ENCODE measurements at places on chromosomes 2 and 18.

DNA sequence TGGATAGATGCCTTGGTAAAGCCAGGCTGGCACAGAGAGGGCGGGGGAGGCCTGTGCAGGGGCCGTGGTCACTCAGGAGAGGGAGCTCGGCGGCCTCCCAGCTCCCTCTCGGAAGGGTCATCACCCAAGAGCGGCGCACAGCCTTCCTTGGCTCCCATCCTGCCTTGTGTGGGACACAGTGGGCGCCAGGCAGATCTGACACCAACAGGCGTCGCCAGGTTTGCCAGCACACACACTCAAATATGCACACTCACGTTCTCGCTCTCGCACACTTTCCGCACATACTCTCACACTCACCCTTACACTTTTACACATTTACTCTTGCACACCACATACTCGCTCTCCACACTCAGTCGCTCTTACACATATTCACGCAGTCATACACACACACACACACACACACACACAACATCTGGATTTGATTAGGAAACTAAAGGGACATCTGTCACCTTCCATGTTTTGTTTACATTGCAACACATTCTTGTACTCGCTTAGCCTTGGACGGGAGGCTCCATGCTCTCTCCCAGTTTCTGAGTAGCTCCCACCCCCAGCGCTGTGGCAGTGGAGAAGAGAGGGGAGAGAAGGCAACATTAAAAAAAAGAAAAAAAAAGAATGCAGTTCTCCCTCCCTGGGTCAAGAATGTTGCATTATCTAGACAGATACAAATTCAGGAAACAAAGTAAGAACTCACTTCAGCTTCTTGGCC, 10.5 kb downstream of the CHMP1B start:
- no peak for DNase-seq

DNA sequence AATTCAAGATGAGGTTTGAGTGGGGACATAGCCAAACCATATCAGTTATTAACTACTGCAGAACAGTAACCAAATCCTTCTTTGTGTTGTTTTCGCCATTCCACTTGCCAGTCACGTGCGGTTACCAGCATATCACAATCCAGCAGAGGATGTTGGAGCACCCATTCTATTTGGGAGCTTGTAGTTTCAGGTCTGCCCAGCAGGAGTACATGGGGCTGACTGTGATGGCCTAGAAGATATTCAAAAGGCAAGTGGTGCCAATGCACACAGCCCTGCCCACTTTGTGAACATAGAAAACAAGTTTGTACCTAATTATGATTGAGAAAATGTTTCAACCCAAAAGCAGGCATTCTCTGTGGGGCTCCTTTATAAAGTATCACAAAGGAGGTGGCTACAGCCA, 57.0 kb downstream of the ZNF519 start:
- DNase-seq: no peak

DNA sequence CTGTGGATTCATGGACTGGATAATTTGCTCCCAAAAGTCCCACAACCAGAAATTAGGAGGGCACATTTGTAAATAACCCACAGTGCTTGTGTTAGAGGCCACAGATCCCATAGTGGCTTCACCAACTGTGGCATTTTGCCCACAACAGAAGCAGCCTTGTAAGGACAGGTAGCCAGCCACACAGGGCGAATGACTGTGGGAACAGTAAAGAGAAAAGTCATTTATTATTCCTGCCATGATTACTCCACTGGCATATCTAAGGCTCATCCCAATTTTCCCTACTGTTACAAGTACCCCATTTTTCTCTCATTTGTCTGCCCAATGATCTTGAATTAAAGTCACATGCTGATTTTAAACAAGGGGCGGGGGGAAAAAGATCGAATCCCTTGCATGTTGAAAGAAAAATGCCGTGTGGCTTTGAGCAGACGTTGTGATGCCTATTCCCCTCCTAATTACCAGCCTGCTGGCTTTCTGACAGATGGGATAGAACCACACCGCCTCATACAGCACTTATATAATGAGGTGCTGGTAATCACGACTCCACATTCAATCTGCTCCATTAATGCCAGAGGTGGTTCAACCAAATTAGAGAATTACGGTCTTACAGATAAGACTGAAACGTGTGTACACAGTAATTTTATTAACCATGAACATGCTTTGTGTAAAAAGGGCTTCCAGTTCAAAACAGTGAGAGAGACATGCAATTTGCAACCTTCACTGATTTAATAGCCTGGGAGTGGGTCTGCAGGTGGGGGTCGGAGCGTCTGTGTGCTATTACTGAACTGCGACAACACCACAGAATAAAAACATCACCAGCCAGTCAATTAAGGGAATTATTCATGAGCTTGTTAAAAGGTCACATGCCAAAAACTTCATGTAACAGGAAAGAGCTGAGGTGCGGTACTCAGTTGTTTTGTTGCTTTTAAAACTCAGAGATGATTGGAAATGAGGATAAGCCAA, 196.0 kb downstream of the TMEM163 start:
- no peak for DNase-seq

- DNase-seq: no peak
Measured at GRCh38 chr2:190277234-190278112, 42.2 kb downstream of the HIBCH start.
